ENCODE measurements at places on chromosomes 12 and 14. TPM values are rescaled to one million over a fixed set of nuclear protein-coding genes. Genes with fewer than 3 reads are reported as not detected.

DNA sequence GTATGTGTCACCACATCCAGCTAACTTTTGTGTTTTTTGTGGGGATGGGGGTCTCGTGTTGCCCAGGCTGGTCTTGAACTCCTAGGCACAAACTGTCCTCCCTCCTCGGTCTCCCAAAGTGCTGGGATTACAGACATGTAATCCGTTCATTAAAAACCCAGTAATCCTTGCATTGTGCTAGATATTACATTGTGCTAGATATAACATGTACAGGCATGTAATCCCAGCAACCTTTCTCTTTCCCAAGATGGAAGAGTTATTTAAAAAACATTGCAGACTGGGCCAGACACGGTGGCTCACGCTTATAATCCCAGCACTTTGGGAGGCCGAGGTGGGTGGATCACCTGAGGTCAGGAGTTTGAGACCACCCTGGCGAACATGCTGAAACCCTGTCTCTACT is 19.7 kb downstream of the ELK3 start:
- no peak for DNase-seq

DNA sequence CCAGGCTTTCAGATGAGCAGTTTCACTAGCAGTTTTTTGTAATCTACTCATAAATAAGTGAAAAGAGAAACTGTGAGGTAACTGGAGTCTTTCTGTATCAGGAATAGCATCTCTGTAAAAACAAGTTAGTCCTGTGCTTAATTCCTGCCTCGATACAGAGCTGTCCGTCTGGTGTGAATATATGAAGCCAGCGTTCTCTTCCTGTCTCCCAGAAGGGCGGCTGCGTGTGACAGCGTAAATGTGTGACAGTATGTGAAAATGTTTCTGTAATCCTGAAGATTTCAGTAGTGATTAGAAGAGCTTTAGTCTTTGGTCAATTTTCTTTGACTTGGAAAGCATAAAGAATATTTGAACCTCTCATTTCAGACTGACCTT is 150.3 kb downstream of the FBXL14 start:
- no peak for DNase-seq

GRCh38 chr12:51714666-51715065 is 123.6 kb downstream of the SCN8A start:
- DNase-seq = peak; percentile 74

DNA sequence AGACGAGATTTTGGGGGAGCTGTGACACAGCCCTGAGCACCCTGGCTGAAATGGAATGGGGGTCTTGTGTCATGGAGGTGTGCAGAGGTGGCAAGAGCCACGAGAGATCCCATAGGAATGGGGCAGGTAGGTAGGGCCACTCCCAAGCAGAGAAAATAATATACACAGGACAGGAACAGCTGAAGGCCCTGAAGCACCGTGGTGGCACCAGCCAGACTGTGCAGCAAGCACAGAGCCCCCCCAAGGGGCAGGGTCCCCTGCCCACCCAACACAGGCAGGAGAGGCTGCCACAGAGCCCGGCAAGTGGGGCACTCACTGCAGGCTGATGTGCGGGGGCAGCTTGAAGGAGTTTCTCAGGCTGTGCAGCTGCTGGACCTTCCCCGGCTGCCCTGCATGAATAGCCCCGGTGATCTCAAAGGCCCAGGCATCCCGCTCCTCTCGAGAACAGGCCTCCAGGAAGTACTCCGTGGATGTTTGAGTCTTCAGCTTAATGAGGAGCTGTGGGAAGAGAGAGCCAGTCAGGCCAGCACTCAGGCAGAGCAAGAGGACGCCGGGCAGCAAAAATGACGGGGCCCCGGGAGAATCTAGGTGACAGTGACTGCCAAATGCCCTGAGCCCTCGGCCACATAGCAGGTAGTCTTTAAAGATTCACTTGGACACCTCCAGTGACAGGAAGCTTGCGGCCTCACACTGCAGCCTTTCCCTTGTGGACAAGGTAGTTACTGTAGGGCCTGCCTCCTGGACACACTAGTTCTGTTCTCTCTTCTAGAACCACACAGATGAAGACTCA is 16.7 kb downstream of the PLEK2 start:
- DNase-seq = no peak

DNA sequence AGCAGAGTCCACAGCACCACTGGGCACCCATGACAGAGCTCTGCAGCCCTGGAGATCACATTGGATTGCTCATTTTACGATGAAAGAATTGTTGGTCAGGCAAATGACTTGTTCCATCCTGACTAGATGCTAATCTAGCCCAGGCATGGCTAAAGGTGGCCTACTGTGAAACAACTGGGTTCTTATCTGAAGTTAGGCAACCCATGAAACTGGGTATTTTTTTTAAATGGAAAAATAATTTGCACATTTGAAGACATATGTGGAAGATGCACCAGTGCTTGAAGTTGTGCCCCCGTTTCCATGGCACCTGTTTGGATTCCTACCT is 8.3 kb downstream of the PYGL start:
- DNase-seq = no peak

GRCh38 chr14:47277703-47278102 is 397.7 kb downstream of the MDGA2 start:
- DNase-seq = no peak

- no peak for DNase-seq
Observed at GRCh38 chr12:13030541-13031291, 13.5 kb upstream of the FAM234B start.

- no peak for DNase-seq
Observed at GRCh38 chr12:113448873-113449272, 22.8 kb downstream of the LHX5 start.

DNA sequence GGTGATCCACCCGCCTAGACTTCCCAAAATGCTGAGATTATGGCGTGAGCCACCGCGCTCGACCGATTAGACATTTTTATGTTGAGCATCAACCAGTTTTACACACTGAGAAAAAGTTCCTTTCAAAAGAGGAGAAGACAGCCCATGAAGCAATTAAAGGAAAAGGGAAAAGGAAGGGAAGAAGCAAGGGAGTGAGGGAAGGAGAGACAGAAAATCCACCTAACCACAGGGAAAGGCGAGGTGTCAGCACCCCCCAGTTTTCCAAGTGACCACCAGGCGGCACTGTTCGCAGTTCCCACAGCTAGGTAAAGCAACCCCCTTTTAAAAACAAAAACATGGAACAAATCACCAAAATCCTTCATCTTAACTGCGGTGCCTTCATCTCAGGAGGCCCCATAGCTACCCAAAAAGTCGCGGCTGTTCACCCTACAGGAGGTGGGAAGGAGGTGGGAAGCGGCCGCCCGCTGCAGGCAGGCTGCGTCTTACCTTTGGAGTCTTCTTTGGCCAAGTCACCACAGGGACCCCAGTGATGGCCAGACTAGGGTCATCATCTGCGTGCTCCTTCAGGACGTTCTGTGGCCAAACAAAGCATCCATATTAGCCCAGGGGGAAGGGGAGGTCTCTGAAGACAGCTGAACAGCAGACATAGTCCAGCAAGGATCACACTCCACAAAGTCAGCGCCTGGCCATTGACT is 86.6 kb downstream of the KDM2B start:
- DNase-seq = peak; percentile 19

- DNase-seq = no peak
Observed at GRCh38 chr12:122006186-122006926, 15.3 kb upstream of the BCL7A start.

DNA sequence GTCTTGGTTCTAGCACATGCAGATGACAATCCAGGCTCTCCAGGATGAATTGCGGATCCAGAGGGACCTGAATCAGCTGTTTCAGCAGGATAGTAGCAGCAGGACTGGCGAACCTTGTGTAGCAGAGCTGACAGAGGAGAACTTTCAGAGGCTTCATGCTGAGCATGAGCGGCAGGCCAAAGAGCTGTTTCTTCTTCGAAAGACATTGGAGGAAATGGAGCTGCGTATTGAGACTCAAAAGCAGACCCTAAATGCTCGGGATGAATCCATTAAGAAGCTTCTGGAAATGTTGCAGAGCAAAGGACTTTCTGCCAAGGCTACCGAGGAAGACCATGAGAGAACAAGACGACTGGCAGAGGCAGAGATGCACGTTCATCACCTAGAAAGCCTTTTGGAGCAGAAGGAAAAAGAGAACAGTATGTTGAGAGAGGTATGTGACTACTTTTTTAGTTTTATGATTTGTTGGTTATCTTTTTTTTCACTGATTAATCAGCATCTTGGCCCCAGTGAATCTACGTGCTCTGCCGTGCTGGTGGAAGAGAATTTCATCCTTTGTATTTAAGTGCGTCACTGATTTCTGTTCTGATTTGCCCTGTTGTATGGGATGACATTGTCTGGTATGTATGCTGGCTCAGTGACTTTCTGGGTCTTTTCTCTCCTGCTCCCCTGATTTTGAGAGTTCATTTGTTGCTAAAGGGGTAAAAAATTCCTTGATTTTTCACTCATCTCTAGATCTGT is 92.3 kb downstream of the ERC1 start:
- DNase-seq = no peak

FGD4 gene
- 0.59 TPM for total RNA-seq

GRIP1 gene
- total RNA-seq = 0.12 TPM

LUM gene
- total RNA-seq = 293 TPM

CABP1 gene
- not detected for total RNA-seq

GUCY2C gene
- total RNA-seq = not detected

Measured in M059J (cell line).